ENCODE measurements at places on chromosomes 7 and 10. TPM values are rescaled to one million over a fixed set of nuclear protein-coding genes. Genes with fewer than 3 reads are reported as not detected.

Gene ZNF722
- polyA plus RNA-seq = not detected

Gene IL2RA
- 0.24 TPM for polyA plus RNA-seq

Gene PTPN20
- 3.2 TPM for polyA plus RNA-seq

Gene KIF11
- 2.8 TPM for polyA plus RNA-seq

DNA sequence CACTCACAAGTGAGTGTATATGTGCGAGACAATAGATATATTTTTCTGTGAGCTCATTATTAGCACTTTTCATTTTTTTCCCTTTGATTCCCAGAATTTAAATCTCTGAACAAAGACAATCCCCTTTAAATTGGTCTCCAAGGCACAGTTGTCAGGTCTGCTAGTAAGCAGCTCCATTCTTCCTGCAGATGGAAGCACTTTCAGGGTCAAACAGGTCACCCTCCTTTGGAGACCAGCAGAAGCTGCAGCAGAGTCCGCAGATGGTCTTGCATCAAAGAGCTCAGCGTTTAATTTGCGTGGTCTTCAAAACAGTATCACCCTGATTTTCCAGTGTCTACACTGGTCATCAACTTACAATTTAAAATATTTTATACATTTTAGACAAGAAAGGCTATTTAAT, 543.8 kb downstream of the ARL4A start:
- DNase-seq = no peak

GRCh38 chr10:72009425-72010081, 45.4 kb downstream of the CHST3 start:
- peak; percentile 67 for DNase-seq

DNA sequence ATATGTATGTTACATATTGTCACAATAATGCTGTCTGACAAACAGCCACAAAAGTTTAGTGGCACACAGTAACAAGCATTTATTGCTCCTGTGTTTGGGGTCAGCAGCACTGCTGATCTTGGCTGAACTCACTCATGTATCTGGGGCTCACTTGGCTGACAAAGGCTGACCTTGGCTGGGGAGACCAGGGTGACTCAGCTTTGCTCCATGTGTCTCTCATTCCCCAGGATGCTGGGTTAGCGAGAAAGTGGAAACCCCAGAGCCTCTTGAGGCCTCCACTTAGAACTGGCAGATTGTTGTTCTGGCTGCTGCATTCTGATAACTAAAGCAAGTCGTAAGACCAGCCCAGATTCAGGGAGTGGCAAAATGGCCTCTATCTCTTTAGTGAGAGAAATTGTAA, 217.3 kb upstream of the HABP2 start:
- DNase-seq = no peak

- peak; percentile 47 for DNase-seq
Measured at GRCh38 chr7:30459591-30460245, 18.9 kb downstream of the NOD1 start.

DNA sequence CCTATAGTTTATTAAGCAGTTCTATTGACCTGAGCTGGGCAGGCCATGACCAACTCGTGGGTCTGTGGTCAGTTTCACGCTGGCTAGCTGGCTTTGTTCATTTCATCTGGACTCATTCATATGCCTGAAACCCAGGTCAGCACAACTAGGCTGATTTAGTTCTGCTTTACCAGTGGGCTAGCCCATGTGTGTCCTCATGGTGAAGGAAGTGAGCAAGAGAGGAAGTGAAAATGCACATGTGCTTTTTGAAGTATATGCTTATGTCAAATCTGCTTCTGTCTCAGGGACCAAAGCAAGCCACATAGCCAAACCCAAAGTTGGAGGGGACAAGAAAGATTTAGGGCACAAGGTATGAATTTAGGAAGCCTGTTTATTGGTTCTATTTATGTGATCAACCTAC, 154.5 kb downstream of the RNF133 start:
- DNase-seq = peak; percentile 22

- DNase-seq = no peak
Measured at GRCh38 chr10:110486680-110487410, 10.9 kb upstream of the DUSP5 start.

DNA sequence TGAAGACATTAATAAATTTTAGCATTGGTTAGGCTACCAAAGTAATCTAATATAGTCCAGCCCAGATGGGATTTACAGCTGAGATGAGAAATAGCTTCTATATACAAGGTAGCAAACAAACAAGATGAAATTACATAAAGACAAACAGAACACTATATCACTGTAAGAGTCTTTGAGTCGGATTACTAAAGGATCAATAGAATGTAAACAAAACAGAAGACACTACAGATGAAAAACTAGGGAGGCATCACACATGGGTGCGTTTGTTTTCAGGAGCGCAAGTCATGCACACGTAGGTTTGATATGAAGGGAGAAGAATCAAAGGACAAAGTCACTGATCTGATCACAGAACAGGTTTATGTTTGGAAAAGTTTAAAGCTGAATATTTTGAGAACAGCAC, 26.5 kb downstream of the MPP7 start:
- DNase-seq = no peak

DNA sequence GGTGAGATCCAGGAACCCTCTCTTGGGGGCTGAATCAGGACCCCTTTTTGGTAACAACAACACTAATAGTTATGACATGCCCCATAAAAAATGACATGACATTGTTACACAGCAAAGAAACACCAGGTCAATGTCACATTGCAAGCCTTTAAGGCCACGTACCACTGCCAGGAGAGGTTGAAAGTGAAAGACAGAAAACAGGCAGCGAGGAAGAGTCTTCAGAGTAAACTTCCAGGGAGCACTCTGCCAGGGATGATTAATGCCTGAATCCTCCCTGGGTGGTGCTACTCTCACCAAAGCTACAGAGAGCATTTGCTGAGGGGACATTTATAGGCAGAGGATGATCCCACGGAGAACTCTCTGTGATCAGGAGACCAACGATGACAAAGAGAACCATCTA, 551.6 kb downstream of the CALN1 start:
- no peak for DNase-seq

DNA sequence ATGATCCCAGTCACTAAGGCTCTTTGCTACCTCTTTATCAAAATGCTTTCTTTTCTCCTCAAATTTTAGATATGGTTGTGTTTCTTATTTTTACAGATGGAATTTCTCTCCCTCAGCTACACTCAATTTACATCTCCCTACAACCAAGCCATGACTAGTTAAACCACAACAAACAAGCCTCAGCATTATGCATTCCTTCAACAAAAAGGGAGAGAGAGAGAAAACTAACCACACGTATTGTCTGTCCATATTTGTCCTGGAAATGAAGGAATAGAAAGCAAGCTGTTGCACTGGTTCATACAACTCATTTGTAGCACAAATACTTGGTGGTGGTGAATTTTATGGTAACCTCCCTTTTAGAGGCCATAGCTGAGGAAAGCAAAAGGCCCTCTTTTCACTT, 286.4 kb downstream of the AHR start:
- DNase-seq = no peak

GRCh38 chr10:2980116-2980515, 87.2 kb upstream of the PFKP start:
- DNase-seq = no peak

GRCh38 chr7:105068886-105069285, 54.9 kb downstream of the KMT2E start:
- DNase-seq = no peak

GRCh38 chr7:44466300-44467216, 23.9 kb downstream of the NUDCD3 start:
- no peak for DNase-seq

DNA sequence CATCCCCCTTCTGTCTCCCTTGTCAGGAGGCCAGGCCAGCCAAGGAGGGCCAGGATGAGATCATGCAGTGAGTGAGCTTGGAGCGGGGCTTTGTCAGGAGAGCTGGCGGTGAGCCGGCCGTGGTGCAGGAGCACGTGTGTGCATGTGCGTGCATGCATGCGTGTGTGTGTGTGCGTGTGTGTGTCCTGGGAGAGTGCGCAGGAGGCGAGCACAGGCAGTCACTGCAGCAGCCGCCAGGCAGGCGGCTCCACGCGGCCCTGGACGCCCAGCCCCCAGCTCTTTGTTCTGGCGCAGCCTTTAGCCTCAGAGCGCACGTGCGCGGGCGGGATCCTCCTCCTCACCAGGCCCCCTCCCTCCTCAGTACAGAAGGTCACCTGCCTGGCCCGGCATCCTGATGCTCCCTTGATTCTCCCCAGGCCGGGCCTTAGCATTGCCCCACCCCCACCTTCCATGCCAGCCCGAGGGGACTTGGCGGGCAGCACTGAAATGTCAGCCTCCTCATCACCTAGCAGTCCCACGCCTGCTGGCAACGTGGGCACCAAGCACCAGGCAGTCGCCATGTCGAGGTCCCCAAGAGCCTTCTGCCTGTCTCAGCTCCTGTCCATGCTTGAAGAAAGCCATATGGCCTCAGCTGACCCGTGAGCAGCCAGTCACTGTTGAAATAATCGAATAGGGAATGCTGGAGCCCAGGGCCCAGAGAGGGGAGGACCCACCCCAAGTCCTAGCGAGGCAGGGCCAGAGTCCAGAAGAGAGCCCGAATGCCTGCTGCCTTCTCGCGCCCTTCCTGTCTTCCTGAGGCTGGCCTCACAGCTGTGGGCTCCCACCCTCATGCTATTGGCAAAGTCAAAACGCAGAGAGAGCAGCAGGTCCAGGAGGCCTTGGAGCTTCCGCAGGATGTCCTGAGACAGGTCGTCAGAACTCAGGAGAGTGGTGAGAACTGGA, 125.9 kb upstream of the PPIF start:
- peak; percentile 85 for DNase-seq

DNA sequence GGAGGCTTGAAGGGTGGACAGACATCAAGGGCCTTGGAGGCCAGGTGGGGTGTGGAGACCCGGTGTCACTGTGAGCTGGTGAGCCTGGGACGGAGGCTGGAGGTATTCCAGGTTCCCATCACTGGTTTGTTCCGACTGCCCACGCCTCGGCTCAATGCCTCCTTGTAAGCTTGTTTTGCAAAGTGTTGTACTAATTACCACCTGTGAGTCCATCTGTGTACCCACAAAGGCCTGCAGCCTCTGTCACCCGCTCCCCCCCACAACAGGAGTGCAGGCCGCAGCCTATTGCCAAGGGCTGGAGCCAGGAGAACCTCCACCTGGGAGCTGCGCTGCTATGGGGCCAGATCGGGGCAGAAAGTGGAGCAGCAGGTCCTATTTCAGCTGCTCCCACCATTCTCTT, 521.8 kb upstream of the DPP6 start:
- DNase-seq = no peak

DNA sequence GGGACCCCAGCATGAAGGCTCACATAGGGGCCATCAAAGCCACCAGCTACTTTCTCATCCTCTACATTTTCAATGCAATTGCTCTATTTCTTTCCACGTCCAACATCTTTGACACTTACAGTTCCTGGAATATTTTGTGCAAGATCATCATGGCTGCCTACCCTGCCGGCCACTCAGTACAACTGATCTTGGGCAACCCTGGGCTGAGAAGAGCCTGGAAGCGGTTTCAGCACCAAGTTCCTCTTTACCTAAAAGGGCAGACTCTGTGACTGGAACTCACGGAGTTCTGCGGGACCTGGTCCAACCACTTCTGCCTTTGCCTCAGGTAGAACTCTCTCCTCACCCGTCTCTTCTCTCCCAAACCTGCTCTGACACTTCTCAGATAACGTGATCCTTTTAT, 945 bp downstream of the TAS2R40 start:
- peak; percentile 47 for DNase-seq

DNA sequence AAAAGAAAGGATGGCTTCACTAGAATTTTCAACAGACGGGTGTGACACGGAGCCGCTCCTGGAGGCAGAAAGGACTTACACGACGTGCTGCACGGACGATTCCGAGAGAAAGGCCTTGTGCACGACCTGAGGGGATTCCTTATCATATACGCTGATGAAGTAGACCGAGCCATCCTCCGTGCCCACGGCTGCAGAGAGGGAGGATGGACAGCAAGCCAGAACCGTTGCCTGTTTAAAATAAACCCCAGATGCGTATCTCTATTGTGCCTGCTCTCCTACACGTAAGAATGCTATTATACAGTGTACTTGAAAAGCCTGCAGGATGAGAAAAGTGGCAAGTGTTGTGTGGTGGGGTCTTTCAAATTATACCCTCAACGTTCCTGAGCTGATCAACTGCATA, 38.4 kb downstream of the CFAP43 start:
- no peak for DNase-seq
